NCI-H82 (cell line): ENCODE measurements at places on chromosomes 11 and 22.

DNA sequence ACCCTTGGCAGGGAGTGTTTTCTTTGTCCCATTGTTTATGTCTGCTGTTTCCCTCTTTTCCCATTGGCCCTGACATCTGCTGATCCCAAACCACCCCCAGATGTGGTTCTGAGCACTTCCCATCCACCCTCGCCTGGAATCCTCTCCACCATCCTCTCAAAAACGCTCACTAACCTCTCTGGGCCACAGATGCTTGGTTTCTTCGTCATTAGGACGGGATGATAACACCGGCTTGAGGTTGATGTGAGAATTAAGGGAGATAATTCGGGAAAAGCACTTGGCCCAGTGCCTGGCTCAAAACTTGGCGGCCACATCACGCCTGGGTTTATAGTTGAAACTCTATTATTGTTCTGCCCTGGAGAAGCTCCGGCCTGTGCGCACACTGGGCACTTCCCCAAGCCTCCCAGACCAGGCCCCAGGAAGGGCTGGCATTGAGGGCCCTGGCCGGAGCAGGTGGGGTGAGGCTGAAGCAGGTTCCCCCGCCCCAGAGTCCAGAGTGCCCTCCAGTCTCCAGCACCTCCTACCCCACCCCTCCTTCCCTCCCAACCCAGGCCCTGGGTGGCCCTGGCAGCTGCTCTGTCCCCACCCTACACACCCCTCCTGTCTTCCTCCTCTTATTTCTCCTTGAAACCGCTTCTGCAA lies 63.7 kb downstream of the CYTH4 start:
- no peak for DNase-seq

DNA sequence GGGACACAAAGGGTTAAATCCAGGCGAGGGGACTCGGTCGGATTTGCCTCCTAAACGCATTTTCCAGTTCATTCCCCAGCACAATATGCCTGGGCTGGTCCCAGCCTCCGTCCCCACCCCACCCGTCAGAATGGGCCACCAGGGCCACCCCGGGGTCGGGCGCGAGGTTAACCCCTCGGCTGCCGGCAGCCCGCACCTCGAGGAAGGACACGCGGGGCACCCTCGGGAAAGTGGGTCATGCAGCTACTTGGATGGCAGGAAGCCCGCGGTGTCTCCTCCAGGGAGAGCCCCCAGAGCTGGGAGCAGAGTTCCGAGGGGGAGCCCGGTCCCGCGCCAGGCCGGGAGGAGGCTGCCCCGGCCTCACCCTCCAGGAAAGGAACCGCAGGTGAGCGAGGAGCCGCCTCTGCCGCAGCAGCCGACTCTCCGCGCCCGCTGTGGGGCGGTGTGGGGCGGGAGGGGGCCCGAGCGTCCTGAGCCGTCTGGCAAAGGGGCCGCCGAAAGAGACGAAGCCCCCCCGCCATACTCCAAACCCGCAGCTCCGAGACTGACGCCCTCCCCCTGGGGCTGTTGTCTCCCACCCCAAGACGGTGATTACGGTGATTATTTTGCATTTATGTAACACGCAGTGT lies 1.4 kb downstream of the NECTIN1 start:
- DNase-seq, result peak; percentile 65

DNA sequence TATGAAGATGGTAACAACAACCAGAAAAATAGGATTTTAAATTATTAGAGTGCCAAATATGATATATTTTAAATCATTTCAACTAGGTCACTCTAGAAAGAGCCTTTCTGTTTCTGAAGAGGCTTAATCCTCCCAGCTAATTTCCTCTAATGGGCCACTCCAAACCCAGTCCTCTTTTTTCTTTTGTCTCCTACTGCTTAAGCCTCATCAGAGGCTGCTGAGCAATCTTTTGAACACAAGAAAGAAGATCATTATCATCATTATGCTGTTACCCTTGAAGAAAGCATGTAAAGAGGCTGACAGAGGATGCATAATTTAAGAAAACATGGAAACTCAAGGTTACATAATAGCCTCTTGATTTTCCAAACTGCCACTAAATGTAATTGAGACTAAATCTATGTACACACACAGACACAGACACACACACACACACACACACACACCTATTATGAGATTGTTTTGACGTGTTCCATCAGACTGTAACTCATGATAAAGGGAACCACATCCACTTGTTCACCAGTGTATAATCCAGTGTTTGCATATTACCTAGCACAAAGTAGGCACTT lies 519.6 kb downstream of the METTL15 start:
- DNase-seq, result no peak

GRCh38 chr11:94545264-94546161 lies 1.8 kb downstream of the FUT4 start:
- peak; percentile 43 for DNase-seq

GRCh38 chr11:469684-470560 lies 19.8 kb downstream of the PTDSS2 start:
- DNase-seq, result no peak

GRCh38 chr11:2987881-2988861 lies 4.0 kb downstream of the NAP1L4 start:
- no peak for DNase-seq

GRCh38 chr22:33659448-33659847 lies 260.8 kb downstream of the LARGE1 start:
- no peak for DNase-seq

DNA sequence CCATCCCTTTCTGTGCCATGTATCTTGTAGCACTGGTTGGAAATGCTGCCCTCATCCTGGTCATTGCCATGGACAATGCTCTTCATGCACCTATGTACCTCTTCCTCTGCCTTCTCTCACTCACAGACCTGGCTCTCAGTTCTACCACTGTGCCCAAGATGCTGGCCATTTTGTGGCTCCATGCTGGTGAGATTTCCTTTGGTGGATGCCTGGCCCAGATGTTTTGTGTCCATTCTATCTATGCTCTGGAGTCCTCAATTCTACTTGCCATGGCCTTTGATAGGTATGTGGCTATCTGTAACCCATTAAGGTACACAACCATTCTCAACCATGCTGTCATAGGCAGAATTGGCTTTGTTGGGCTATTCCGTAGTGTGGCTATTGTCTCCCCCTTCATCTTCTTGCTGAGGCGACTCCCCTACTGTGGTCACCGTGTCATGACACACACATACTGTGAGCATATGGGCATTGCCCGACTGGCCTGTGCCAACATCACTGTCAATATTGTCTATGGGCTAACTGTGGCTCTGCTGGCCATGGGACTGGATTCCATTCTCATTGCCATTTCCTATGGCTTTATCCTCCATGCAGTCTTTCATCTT lies 414 bp downstream of the OR52D1 start:
- no peak for DNase-seq

DNA sequence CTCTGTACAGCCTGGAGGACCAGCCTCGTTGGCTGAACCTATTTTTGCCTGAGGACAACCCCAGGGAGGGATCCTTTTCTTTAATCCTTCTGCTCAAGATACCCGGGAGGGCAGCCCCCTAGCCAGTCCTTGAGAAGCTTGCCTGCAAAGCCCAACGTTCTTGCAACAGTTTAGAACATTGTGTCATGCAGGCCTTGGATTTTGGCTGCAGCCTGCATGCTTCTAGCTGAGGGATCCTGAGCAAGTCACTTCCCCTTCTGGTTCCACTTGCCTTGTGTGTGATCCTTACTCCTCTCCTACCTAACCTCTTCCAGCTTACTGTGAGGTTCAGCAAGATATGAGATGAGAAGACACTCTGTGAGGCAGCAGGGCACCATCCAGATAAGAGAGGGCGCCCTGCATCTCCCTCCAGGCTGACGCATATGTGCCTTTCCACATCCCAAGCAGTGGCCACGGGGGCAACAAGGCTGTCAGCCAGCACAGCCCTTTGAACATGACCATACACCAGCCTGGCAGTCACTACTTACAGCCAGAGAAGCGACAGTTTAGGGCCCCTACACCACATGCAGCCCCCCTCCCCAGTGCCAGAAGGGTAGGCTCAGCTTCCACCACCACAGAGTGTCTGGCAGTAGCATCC lies 76.1 kb downstream of the C11orf58 start:
- DNase-seq, result no peak

DNA sequence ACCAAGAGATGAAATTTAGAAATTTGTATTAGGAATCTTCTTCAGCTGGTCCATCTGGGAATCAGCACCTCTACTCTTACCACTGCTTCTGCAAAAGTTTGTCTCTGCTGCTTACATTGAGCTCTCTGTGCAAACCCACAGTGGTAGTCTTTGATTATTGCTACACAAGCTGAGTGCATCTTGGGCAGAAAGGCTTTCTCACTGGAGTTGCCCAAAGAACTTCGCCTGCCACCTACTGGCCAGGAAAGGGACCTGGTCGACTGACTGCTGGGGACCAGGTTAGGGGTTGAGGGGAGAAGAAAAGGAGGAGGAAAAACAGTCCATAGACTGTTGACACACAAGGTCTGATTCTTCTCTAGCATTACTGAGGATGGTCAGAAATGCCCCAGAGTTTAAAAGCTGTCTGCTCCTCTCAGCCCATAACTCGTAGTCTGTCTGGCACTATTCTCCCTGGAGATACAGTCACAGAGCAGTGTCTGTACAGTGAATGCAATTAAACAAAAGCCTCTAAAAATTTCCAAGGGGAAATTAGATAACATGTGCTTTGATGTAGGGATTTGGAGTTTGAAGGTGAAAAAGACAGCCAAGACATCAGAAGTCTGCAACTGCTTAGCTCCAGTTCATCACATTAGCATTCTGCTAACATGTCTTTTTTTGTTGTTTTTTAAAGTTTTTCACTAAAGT lies 215.0 kb upstream of the CTSC start:
- DNase-seq, result peak; percentile 67

GRCh38 chr11:64007160-64007628 lies 21.0 kb downstream of the OTUB1 start:
- peak; percentile 36 for DNase-seq

GRCh38 chr22:46129390-46130041 lies 20.8 kb upstream of the PPARA start:
- no peak for DNase-seq

- DNase-seq, result peak; percentile 40
Measured at GRCh38 chr11:107598225-107599139, 7.5 kb downstream of the ELMOD1 start.

DNA sequence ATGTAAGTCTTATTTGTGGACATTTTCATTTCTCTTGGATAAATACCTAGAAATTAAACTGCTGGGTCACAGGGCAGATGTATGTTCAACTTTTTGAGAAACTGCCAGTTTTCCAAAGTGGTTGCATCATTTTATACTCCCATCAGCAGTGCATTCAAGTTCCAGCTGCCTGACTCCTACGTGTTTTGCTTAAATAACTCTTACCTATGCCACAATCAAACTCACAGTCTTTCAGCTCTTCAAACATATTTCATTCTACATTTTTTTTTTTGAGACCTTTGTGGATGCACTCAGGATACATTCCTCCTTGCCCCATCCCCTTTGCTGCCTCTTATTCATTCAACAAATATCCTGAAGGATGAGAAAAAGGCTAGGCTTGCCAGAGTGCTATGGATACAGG lies 9.2 kb downstream of the TCF20 start:
- DNase-seq, result no peak

DNA sequence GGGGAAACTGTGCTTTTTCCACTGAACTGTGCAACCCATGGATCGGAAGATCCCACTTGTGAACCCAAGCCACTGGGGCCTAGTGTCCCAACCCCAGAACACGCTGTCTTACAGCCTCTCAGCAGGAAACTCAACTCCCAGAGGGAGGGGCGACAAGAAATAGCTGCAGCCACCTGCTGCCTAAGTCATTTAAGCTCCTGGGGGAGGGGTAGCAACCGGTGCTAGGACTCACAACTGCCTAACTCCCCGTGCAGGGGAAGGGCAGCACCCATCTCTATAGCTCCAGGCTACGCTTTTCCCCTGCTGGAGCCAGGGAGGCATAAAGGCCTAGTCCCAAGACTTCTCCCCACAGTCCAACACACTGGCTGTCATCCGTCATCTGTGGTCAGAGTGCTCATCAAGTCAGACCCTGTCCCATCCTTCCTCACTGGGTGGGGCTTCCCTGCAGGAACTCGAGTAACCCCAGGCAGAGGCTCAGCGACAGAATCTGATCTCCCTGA lies 363.0 kb downstream of the LUZP2 start:
- DNase-seq, result peak; percentile 57

GRCh38 chr11:16809886-16810668 lies 71.6 kb downstream of the C11orf58 start:
- no peak for DNase-seq

DNA sequence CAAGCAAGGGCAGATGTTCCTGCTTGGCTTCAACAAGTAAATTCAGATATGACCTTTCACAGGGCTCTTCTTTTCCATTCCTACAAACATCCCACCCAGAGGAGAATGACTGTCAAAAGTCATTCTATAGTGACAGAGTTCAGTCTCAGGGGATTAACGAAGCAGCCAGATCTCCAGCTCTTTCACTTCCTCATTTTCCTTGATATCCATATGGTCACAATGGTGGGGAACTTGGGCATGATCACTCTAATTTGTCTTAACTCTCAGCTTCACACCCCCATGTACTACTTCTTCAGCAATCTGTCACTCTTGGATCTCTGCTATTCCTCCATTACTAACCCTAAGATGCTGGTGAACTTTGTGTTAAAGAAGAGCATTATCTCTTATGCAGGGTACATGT lies 15.0 kb upstream of the OR8B8 start:
- DNase-seq, result no peak

DNA sequence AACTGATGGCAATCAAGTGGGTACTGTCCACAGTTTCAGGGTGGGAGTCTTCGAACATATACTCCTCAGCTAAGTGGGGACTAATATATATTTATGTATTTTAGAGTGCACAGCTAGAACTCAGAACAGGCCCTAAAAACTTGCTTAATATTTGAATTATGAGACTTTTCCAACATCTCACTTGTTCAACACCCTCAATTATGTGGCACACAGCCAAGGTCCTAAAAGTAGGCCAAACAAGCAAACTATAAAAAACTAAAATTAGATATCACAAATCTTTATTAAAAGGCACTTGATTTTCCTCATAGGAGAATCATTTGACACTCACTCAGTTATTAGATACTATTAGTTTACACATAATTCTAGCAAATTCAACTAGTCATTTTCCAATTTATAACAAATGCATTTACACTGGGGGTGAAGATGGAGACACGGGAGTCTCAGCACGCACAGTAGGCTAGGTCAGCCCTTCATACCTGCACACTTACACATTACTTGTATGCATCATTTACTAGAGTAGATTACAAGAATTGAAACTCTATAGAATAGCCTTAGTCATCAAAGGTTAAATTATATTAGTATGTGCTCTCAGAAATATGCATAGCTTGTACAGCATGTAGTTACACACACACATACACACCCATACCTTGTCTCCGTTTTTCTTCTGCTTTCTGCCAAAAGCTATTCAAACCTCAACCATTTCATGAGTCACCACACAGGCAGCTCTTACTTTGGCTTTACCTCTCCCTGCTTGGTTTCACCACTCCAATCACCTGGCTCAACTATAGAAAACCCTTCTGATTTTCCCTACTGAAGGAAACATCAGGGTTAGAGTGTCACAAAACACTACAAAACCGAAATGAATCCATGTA lies 171.5 kb downstream of the SBF2 start:
- DNase-seq, result no peak

DNA sequence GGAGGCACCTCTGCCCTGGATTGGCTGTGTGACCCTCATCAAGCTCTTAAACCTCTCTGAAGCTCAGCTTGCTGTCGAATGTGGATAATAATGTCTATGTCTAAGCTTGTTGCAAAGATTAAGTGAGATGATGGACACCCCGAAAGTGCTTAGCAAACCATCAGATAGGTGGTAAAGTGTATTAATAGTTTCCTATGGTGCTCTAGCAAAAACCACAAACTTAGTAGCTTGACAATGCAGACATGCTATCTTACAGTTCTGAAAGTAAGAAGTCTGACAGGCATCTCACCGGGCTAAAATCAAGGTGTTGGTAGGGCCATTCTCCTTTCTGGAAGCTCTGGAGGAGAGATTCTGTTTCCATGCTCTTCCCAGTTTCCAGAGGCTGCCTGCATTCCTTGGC lies 106.5 kb upstream of the CSNK2A3 start:
- DNase-seq, result no peak

GRCh38 chr22:38921806-38922205 lies 35.6 kb upstream of the APOBEC3A start:
- DNase-seq, result no peak
